HCT116 (cell line): ENCODE measurements at places on chromosomes 3 and 15. TPM values are rescaled to one million over a fixed set of nuclear protein-coding genes. Genes with fewer than 3 reads are reported as not detected.

Gene RPL4
- 3,818 TPM for total RNA-seq

Gene RHCG
- total RNA-seq: not detected

Gene AP3S2
- 23.3 TPM for total RNA-seq

DNA sequence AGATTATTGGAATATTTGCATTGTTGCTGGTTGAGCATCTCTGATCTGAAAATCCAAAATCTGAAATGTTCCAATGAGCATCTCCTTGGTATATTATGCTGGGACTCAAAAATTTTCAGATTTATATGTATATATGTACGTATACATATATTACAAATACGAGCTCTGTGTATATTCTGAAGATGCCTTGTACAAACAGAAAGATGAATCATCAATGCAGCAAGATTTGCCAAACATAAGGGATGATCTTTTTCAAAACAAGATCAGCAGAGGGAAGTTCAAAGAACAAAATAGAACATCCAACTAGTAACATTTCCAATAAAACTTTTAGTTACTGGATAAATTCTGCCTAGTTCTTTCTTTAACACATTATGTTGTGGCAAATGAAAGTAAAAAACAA lies 42.5 kb downstream of the HERC1 start:
- no peaks in the 10 kb centered on the region for H3K4me1 ChIP-seq
- no peak overlapping the region for H3K27ac ChIP-seq
- no peaks in the 10 kb centered on the region for H3K36me3 ChIP-seq
- no peaks in the 10 kb centered on the region for H3K27me3 ChIP-seq

DNA sequence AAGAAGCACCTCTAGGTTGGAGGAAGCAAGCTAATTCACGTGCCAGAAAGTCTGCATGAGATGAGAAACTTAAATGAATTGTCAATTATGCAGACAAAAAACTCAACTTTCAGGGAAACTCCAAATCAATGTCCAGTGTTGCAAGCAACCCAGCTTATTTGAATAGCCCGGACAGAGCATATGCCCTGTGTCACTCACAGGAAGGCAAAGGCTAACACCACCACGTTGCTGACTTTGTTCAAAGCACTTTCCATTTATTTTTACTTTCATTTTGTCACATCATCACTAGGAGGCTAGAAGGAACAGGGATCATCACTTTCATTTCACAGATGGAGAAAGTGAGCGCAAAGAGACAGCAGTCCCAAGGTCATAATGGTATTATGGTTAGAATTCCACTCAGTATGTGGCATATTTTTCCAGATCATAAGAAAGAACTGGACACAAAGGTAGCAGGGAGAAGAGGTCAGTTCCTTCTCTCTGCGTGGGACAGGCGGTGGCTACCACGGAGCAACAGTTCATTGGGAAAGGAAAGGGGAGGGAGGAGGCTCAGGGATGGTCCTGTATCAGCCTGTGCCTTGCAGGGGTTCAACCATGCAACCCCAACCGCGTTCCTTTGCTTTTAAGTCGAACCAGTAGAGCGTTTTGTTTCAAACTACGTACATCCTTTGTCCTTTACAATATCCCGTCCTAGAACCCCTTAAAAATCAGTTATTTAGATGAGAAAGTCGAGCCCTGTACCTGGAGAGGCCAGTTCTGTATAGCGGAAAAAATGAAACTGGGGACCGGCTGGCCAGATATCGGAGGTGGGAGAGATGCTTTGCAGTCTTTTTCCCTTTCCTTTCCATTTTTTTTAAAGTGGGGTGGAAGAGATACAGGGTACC lies 1.1 kb downstream of the HEG1 start:
- peak overlapping the region; percentile 22 for H3K4me3 ChIP-seq
- H3K4me1 ChIP-seq: peaks cover 31% of the 10 kb centered on the region
- DNase-seq: no peak
- peaks cover 5% of the 10 kb centered on the region; the same call in 1 of the 2 replicates for H3K27me3 ChIP-seq
- no peaks in the 10 kb centered on the region for H3K36me3 ChIP-seq

DNA sequence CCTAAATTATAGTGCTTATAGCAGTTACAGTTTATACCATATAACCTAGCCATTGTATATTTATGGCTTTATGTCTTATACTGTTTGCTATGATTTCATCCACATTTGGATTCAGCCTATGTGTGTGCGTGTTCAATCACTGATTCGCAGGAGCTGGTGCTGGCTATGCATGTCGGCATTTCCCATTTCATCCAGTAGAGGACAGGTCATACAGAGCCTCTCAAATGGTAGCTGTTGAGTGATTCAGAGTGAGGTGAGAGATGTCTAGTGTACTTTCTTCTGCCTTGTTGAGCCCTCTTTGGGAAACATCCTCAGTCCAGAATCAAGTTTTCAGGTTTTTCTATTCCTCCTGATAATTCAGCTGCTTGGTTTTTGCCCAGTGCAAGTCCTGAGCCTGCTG lies 76.1 kb downstream of the FRMD4B start:
- no peaks in the 10 kb centered on the region for H3K4me1 ChIP-seq
- H3K27ac ChIP-seq: no peak overlapping the region
- H3K36me3 ChIP-seq: no peaks in the 10 kb centered on the region
- no peaks in the 10 kb centered on the region for H3K27me3 ChIP-seq
- DNase-seq: peak; percentile 19

DNA sequence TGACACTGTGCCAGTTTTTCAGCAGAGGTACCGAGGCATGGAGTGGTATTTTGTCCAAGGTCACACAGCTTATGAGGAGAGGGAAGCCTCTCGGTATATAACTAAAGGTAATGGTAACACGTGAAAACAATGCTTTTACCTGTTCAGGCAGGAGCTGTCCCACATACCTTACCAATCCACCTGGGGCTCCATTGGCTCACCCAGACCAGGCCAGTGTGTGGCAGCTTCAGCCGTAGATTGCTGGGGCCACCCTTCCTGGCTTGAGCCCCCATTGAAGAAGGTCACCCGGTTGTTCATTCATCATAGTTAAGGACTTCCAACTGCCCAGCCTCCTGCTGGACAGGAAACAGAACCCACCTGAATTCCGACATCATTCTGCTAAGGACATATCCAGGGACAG lies 9.2 kb upstream of the RPP14 start:
- no peaks in the 10 kb centered on the region for H3K4me1 ChIP-seq
- no peak for DNase-seq
- H3K27ac ChIP-seq: no peak overlapping the region
- H3K36me3 ChIP-seq: no peaks in the 10 kb centered on the region
- H3K27me3 ChIP-seq: no peaks in the 10 kb centered on the region
- H3K4me3 ChIP-seq: no peak overlapping the region

GRCh38 chr3:157128771-157129681 lies 30.9 kb downstream of the CCNL1 start:
- peak; percentile 22 for DNase-seq
- H3K4me1 ChIP-seq: peaks cover 86% of the 10 kb centered on the region
- peak overlapping the region; percentile 36 for H3K4me3 ChIP-seq
- no peaks in the 10 kb centered on the region for H3K36me3 ChIP-seq

DNA sequence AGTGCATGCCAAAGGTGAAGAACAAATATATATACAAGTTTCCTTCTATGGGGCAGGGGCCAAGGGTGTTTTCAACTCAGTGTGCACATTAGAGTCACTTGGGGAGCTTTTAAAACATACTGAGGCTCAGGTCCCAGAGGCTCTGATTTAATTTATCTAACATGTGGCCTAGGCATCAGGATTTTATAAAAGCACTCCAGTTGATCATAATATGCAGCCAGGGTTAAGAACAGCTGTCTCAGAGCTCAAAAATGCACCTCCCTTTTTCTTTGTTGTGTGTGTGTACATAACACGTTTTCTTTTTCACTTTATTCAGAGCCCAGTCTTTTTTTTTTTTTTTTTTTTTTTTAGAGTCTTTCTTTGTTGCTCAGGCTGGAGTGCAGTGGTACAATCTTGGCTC lies 57.9 kb upstream of the SETD2 start:
- H3K36me3 ChIP-seq: no peaks in the 10 kb centered on the region
- no peak overlapping the region for H3K4me3 ChIP-seq
- no peak overlapping the region for H3K27ac ChIP-seq
- DNase-seq: no peak
- no peaks in the 10 kb centered on the region for H3K4me1 ChIP-seq
- H3K27me3 ChIP-seq: no peaks in the 10 kb centered on the region

DNA sequence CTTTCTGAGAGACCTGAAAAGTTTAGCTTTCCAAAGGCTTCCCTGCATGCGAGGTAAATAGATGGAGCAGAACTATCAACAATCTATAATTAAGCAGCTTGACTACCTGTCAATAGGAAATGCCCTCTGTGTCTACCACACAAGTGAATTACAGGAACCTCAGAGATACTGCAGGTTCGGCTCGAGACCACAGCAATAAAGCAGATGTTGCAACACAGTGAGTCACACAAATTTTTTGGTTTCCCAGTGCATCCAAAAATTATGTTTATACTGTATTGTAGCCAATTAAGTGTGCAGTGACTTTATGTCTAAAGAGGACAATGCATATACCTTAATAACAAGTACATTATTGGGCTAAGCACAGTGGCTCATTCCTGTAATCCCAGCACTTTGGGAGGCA lies 252.0 kb downstream of the UBE2E2 start:
- no peaks in the 10 kb centered on the region for H3K4me1 ChIP-seq
- H3K27ac ChIP-seq: no peak overlapping the region
- no peaks in the 10 kb centered on the region for H3K36me3 ChIP-seq
- no peak overlapping the region for H3K4me3 ChIP-seq
- no peaks in the 10 kb centered on the region; the same call in 1 of the 2 replicates for H3K27me3 ChIP-seq
- no peak for DNase-seq

DNA sequence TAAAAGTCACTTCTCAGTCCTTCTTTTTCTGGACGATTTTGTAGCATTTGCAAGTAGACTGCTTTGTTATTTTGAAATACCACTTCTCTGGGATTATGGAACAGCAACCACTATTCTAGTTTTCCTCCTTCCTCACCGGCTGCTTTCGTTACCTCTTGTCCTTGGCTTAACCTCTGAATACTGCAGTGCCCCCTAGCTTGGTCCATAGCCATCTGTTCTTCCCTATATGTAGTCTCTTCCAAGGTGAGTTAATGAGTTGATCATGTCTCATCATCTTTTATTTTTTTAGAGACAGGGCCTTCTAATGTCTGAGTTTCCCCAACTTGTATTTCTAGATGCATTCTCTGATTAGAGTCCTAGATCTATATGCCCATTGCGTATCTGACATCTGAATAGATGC lies 694.3 kb downstream of the NTRK3 start:
- no peak overlapping the region for H3K4me3 ChIP-seq
- no peaks in the 10 kb centered on the region for H3K36me3 ChIP-seq
- H3K27ac ChIP-seq: no peak overlapping the region

- no peak for DNase-seq
- H3K4me3 ChIP-seq: no peak overlapping the region
- no peaks in the 10 kb centered on the region for H3K27me3 ChIP-seq
Observed at GRCh38 chr3:182240474-182240873, 528.7 kb downstream of the SOX2 start.

- H3K4me3 ChIP-seq: no peak overlapping the region
- no peak for DNase-seq
- H3K27me3 ChIP-seq: no peaks in the 10 kb centered on the region; the same call in 1 of the 2 replicates
- H3K27ac ChIP-seq: no peak overlapping the region
- no peaks in the 10 kb centered on the region for H3K4me1 ChIP-seq
Observed at GRCh38 chr3:29605845-29606244, 325.0 kb downstream of the RBMS3 start.

GRCh38 chr3:51874889-51875288 lies 512 bp downstream of the IQCF5 start:
- H3K36me3 ChIP-seq: no peaks in the 10 kb centered on the region
- no peak for DNase-seq
- H3K27me3 ChIP-seq: no peaks in the 10 kb centered on the region
- H3K4me3 ChIP-seq: no peak overlapping the region

DNA sequence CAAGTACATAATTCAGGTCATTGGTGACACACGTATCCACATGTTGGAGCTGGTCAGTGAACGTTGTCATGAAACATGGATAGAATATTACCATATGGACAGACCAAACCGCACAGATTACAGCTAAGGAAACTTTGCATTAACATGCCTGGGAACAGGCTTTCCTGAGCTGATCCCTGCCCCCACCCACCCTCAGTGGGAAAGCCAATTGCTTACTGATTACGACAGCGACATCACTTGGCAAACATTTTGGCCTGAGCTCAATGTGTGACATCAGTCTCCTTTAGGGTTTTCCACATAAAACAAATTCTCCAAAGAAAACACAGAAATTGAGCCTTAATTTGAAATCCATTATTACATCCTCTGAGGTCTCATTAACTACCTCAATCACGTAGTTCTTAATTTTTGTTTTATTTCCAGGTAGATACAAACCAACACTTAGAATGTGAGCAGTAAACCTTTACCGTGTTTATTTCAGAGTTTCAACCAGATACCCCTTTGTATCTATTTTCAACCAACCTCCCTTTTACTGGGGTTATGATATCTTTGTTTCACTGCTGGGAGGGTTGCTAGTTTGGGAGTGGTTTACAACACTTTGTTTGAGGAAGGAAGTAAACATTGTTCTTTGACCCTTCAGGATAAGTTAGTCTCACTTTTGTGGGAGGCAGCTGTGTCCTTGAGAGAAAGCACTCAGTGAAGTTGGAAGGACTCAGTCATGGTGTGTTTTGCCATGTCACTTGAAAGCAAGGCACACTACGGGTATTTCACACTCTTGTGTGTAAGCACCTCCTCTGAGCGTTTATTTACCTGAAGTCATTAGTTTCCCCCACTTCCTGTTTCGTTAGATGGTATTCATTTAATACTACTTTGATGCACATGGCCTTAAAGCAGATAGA lies 103.1 kb downstream of the CMSS1 start:
- H3K36me3 ChIP-seq: no peaks in the 10 kb centered on the region
- H3K27ac ChIP-seq: no peak overlapping the region
- no peaks in the 10 kb centered on the region for H3K4me1 ChIP-seq
- DNase-seq: no peak
- H3K27me3 ChIP-seq: no peaks in the 10 kb centered on the region

DNA sequence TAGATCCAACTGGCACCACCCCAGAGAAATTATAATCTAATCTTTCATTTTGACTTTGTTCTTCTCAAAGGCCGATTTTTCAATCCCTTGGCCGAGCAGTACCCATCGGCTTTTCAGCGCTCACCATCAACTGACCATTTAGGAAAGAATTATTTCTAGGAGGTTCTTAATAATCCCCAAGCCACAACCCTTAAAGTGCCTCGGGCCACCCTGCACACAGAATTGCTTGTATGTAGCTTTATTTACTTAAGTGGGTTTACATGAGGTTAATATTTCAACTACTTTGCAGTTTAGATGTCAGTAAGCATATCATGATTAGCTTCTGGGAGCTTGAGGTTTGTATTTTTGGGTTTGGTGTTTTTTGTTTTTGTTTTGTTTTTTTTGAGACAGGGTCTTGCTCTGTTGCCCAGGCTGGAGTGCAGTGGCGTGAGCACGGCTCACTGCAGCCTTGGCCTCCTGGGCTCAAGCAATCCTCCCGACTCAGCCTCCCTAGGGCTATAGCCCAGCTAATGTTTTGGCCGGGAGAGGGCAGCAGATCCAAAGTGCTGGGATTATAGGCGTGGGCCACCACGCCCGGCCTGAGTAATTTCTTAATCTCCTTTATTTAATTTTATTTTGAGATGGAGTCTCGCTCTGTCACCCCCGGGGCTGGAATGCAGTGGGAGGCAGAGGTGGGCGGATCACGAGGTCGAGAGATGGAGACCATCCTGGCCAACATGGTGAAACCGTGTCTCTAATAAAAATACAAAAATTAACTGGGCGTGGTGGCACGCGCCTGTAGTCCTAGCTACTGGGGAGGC lies 801 bp upstream of the CDAN1 start:
- no peaks in the 10 kb centered on the region for H3K27me3 ChIP-seq
- peaks cover 13% of the 10 kb centered on the region for H3K36me3 ChIP-seq
- peak overlapping the region; percentile 85 for H3K4me3 ChIP-seq
- H3K4me1 ChIP-seq: peaks cover 12% of the 10 kb centered on the region; the same call in 1 of the 2 replicates
